ENCODE measurements at places on chromosomes 13 and 19. TPM values are rescaled to one million over a fixed set of nuclear protein-coding genes. Genes with fewer than 3 reads are reported as not detected.

The CCL25 gene
- polyA plus RNA-seq = not detected

The NLRP7 gene
- polyA plus RNA-seq = 0.06 TPM

The KLK8 gene
- 0.39 TPM for polyA plus RNA-seq

The RFPL4A gene
- not detected for polyA plus RNA-seq

The LTBP4 gene
- polyA plus RNA-seq = 99.4 TPM

The UBE2M gene
- 55.7 TPM for polyA plus RNA-seq

The ZNF491 gene
- 0.54 TPM for polyA plus RNA-seq

DNA sequence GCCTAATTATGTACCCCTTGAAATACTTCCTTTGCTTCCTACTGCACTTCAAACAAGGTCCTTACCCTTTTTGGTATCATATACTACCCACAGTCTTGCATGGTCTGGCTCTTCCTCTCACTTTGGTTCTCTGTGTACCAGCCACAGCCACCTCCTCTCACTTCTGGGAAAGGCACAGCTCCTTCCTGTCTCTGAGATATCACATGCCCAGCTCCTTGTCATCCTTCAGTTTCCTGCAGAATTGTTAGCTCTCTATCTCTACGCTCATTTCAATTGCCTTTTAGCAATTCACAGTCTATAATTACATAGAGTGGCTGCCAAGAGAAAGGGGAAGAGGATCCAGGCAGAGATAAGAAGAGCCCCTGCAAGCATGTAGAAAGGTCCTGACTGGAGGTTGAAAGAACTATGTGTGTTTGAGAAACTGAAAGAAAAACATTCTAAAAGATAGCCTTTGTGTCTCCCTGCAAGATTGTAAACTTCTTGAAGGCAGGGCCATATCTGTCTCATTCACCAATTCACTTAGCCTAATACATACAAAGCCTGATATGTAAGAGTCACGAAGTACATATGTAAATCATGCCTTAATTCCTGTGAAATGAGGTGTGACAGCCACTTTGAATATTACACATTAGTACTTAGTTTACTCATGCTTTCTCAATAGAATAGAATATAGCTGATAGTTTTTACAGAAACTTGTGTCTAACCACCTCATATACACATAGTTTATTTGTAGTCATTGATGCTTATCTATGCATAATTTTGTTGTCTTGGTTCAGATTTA lies 933.1 kb downstream of the DIAPH3 start:
- no peaks in the 10 kb centered on the region for H3K27me3 ChIP-seq
- H3K36me3 ChIP-seq = no peaks in the 10 kb centered on the region
- H3K4me1 ChIP-seq = peaks cover 1% of the 10 kb centered on the region
- no peak overlapping the region for H3K4me3 ChIP-seq
- DNase-seq = no peak

GRCh38 chr13:83215627-83216026 lies 666.6 kb downstream of the SLITRK1 start:
- H3K27me3 ChIP-seq = no peaks in the 10 kb centered on the region
- H3K36me3 ChIP-seq = no peaks in the 10 kb centered on the region

GRCh38 chr13:35891507-35892441 lies 239.4 kb downstream of the DCLK1 start:
- no peaks in the 10 kb centered on the region for H3K36me3 ChIP-seq
- H3K4me1 ChIP-seq = peaks cover 33% of the 10 kb centered on the region
- H3K4me3 ChIP-seq = no peak overlapping the region
- no peak overlapping the region for H3K27ac ChIP-seq

GRCh38 chr13:44519642-44520041 lies 56.5 kb downstream of the TSC22D1 start:
- no peaks in the 10 kb centered on the region for H3K36me3 ChIP-seq
- no peaks in the 10 kb centered on the region for H3K4me1 ChIP-seq
- no peaks in the 10 kb centered on the region for H3K27me3 ChIP-seq
- H3K4me3 ChIP-seq = no peak overlapping the region
- no peak overlapping the region for H3K27ac ChIP-seq

DNA sequence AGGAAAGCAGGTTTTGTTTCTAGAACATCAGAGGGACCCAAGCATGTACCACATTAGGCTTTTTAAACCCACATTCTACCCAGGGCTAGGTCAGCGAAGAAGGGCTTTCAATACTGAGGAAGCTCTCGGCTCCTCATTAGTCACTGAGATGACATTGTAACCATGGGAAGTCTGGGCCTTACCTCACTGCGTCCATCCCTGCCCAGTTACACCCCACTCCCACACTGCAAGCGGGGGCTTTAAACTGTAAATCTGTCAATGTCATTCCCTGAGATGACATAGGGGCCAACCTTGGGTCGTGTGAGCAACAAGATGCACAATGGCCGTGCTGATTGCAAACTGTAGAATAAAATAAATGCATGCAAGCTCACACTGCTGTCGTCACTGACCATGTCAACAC lies 21.7 kb upstream of the TFDP1 start:
- H3K27ac ChIP-seq = no peak overlapping the region
- no peak for DNase-seq
- H3K27me3 ChIP-seq = no peaks in the 10 kb centered on the region
- H3K36me3 ChIP-seq = no peaks in the 10 kb centered on the region
- no peak overlapping the region for H3K4me3 ChIP-seq
- no peaks in the 10 kb centered on the region for H3K4me1 ChIP-seq
